Glomerular endothelial cell (primary cell): ENCODE measurements at places on chromosomes 3 and 15.

- no peak for DNase-seq
Observed at GRCh38 chr15:92663250-92663951, 7.8 kb upstream of the FAM174B start.

GRCh38 chr3:161171113-161171512, 50.0 kb upstream of the NMD3 start:
- no peak for DNase-seq

GRCh38 chr15:99435877-99436541, 129.8 kb upstream of the MEF2A start:
- DNase-seq, result no peak

GRCh38 chr3:60674870-60675269, 576.4 kb downstream of the FHIT start:
- no peak for DNase-seq

- DNase-seq, result no peak
Observed at GRCh38 chr3:140292684-140293083, 357.7 kb downstream of the CLSTN2 start.

GRCh38 chr15:38275959-38276358, 23.3 kb downstream of the SPRED1 start:
- DNase-seq, result no peak

DNA sequence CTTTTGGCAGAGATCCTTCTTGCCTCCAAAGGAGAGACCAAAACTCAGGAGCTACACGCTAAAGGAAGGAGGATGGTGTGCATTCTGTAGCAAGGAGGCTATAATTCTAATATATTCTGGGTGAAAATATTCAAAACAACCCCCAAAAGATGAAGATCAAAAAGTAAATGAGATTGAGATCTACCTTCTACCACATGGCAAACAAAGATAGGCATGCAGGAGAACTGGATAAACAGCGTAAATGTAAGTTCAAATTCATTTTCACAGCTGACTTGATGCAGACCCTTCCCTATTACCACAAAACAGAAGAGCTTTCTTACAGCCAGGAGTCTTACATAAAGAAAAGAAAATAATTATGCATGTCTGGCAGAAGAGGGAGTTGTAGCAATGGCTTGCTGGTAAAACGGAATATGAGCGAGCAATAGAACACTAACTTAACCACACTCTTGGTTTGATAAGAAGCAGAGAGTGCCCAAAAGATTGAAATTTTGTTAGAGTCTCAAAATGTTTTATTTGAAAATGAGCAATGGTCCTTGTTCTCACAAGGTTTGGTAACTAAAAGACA, 272.7 kb downstream of the MECOM start:
- DNase-seq, result no peak
